ENCODE measurements at places on chromosomes 3 and 15. TPM values are rescaled to one million over a fixed set of nuclear protein-coding genes. Genes with fewer than 3 reads are reported as not detected.

- no peak for DNase-seq
Measured at GRCh38 chr3:132966374-132966773, 71.8 kb upstream of the TMEM108 start.

- DNase-seq = peak; percentile 85
Measured at GRCh38 chr3:52220380-52221026, 4.9 kb downstream of the TLR9 start.

DNA sequence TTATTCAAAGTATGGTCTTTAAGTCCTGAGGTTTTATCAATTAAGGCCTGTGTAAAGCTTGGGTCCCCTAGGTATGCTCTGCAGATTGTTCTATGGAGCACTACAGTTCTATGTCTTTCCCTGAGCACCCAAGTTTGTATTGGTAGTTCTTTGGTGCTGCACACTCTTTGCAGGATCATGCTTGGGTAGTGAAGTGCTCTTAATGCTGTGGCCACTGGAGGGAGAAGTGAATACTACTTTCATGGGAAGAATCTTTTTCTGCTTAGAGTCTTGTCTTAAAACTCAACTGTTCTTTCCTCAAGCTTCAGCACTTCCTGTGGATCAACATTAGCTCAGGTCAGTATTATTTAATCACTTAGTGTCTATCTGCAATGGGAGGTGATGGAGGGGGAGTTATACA is 93.6 kb upstream of the CFAP20DC start:
- DNase-seq = no peak

- peak; percentile 82 for DNase-seq
Measured at GRCh38 chr3:128316481-128316891, 150.2 kb downstream of the DNAJB8 start.

The GP5 gene
- polyA plus RNA-seq = 1.9 TPM

DNA sequence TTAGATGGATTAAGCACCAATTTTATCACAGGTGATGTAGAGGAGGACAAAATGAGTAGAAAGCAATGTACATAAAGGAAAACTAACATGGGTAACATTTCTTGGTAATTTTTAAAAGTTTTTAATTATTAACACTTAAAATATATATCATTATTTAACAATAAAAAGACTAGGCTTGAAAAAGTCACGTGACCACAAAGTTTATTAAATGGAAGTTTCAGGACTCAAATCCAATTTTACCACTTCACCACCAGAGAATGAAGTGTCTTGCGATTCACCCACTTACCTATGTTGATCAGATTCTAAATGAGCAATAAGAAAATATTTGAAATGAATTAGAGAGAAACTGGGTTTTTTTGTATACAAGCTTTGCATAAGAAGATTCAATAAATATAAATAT is 721.3 kb downstream of the GBE1 start:
- no peak for DNase-seq

The ECE2 gene
- polyA plus RNA-seq = not detected

DNA sequence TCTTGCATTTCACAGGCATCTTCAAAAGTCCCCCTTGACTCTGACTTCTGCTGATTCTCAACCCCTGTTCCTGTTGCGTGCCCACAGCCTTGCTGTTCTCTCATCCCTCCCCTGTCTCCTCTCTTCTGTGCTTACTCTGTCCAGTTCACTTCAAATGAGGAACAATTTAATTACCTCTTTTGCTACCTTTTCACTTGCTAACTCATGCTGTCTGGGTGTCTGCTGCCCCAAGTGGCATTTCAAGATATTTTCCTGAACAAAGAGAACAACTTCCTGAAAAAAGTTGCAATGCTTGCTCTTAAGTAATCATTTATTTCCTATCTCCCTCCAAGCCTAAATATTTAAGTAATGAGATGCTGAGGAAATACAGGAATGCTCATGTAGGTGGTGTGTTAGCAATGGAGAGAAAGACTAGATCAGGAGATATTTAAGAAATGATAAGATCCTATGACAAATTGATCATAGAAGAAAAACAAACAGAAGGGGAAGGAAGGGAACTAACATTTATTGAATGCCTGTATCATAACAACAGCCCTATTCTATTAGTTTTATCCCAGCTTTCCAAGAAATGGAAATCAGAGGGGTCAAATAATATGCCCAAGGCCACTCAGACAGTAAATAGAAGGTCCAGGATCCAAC is 42.2 kb downstream of the SV2B start:
- no peak for DNase-seq

DNA sequence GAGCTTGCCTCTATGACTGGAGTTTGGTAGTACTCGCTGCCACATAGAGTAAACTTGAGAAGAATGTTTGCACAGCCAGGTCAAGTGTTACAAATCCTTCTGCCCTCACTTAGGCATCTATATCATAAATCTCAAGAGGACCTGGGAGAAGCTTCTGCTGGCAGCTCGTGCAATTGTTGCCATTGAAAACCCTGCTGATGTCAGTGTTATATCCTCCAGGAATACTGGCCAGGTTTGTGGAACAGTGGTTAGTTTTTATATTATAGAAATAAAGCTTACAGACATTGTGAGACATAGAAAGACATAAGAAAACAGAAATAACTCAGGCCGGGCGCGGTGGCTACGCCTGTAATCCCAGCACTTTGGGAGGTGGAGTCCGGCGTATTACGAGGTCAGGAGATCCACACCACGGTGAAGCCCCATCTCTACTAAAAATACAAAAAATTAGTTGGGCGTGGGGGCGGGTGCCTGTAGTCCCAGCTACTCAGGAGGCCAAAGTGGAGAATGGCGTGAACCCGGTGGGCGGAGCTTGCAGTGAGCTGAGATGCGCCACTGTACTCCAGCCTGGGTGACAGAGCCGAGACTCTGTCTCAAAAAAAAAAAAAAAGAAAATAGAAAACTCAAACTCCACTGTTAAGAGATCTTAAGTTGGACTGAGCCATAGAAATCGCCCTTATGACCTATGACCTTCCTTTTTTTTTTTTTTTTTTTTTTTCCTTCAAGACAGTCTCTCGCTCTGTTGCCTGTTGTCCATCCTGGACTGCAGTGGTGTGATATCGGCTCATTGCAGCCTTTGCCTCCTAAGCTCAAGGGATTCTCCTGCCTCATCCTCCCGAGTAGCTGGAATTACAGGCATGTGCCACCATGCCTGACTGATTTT is 2.2 kb downstream of the RPSA start:
- DNase-seq = no peak
